ENCODE measurements at places on chromosomes 5 and 9.
A peak's percentile ranks its signal among the peaks of the same experiment; 100 is the strongest.

DNA sequence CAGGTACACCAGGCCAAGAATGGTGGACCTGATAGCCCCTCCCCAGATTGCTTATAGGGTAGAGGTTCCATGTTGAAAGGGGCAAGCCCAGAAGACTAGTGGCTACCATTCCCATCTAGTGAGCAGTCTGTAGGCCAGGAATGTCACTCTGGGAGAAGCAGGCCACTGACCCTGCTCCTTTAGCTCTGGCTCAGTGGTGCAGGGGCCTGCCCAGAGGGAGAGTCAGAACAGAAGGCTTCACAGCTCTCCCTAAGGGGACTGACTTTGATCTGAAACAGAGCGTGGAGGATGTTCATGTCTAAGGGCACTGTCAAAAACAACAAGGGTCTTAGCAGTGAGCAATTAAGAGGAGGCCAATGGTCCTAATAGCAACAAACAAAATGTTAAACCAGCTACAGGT, 81.7 kb downstream of the ZNF354C start:
- DNase-seq = no peak

DNA sequence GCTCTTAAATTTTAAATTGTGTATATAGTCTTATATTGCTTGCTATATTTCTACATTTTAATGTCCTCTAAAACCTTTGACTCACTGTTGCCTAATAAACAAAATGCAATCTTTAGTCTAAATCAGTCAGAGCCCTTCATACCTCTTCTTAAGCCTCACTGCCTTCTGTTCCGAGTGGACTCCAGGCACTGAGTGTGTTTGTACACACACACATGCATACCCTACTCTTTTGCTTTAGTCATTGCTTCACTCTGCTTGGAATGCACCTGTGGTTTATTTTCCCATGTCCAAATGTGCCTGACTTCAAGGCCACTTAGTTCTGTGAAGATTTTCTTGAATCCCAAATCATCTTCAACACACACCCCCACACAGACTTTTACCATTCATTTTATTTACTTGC, 60.9 kb downstream of the SLC12A2 start:
- DNase-seq = no peak

DNA sequence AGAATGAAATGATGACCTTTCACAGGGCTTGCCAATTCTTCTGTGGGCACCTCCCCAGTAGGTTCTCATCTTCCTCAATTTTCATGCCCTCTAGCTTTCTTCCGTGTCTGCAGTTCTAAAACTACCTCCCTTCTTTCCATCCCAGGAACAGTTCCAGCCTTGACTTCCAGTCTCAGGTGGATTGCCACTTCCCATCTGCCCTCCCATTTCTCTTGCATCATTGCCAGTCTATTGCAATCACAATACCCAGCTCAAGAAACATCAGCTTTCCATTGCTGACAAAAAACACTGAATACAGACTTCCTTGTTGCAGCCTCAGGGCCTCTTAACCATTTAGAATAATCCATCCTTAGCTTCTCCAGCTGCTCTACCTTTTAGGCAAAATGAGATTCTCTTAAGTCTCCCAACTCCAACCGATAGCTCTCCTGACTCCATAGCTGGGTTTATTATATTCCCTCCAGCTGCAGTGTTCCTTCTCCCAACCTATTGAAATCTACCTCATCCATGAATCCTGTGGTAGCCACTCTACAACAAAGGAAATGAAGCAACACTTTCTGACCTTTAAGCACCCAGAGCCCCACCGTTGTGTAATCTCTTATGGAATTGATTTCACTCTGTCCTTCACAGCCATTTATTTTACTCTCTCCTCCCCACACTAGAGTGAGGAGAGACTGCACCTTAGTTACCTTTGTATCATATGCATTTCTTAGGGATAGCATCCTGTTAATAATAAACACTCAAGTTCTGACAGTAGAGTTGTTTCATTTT, 75.6 kb upstream of the PCA3 start:
- DNase-seq = peak; percentile 29

- DNase-seq = no peak
Measured at GRCh38 chr9:89361816-89362646, 43.7 kb downstream of the SECISBP2 start.

DNA sequence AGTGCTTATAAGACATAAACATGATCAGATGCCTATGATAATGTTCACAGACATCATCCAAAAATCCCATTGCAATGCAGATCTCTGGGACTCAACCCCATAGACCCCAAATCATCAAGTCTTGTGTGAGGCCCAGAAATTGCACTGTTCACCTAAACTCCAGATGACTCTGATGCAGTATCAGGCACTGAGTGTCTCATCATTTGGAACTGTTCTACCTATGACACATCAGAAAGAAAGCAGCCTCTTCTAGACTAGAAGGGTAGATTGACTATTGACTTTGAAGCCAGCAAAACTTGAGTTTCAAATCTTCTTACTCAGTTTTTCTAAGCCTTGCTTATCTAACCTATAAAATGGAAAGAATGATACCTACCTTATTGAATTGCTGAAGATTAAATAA, 58.7 kb upstream of the PAPPA start:
- no peak for DNase-seq

DNA sequence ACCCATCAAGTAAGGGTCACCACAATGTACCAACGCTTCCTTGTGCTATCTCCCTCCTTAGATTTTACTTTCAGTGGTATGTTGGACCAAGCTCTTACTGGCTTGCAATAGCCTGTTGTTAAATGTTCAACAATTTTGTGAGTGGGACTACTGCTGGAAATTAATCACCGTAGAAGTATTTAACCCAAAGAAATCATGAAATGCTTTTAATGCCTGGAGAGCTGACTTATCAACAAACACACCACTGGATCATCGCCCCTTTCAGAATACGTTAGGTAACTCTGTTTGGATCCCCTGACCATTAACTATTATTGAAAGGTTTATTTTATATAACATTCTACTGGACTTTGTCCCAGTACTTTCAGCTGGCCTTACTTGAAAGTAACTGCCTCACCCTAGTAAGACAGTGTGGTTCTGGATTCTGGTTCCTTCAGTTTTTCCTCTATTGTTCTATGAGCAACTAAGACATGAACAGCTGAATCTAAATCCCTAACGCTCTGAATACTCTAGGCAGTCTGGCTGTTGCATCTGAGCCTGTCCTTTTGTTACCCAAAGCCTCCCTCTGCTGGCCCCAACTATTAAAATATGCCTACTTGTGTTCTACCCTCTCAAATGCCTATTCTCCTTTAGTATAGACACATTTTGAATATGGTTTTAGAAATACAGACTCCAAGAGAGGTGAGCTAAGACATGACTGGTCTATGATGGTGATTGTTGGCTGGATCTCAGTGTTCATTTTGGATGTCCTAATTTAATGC, 1203.4 kb upstream of the DMAC1 start:
- peak; percentile 26 for DNase-seq

GRCh38 chr9:14273696-14274121, 40.2 kb downstream of the NFIB start:
- DNase-seq = no peak

GRCh38 chr5:96433066-96433447, at the start of gene PCSK1:
TSS of gene PCSK1 (minus strand) at chr5:96433248. CDS start at chr5:96433042, 206 bp downstream.
- peak; percentile 29 for DNase-seq

Measured in NCI-H2107 (cell line).